Renal cortical epithelial cell (primary cell): ENCODE measurements at places on chromosomes 6 and 20. TPM values are rescaled to one million over a fixed set of nuclear protein-coding genes. Genes with fewer than 3 reads are reported as not detected.

SASH1 gene
- 12.7 and 87.9 TPM in 2 replicates for total RNA-seq

SLA2 gene
- not detected in 2 replicates for total RNA-seq

TTLL9 gene
- total RNA-seq = 0.94 TPM in 1 of 2 replicates, not detected in the other

MEP1A gene
- total RNA-seq = not detected in 2 replicates

HUS1B gene
- total RNA-seq = 0.70 TPM in 1 of 2 replicates, not detected in the other

JAG1 gene
- 51.0 and 53.3 TPM in 2 replicates for total RNA-seq

CD93 gene
- 0.30 and 0.35 TPM in 2 replicates for total RNA-seq

GABRR2 gene
- total RNA-seq = 0.05 TPM in 1 of 2 replicates, not detected in the other

RBPJL gene
- not detected in 2 replicates for total RNA-seq

SLC16A10 gene
- total RNA-seq = 1.1 and 2.3 TPM in 2 replicates

MOXD1 gene
- total RNA-seq = 53.5 and 145 TPM in 2 replicates

RIPPLY2 gene
- total RNA-seq = not detected in 2 replicates

COX4I2 gene
- not detected in 2 replicates for total RNA-seq

EYA4 gene
- total RNA-seq = 0.17 and 1.1 TPM in 2 replicates

KCNK15 gene
- 2.1 and 4.6 TPM in 2 replicates for total RNA-seq

PROKR2 gene
- not detected in 2 replicates for total RNA-seq

SLC4A11 gene
- total RNA-seq = 3.1 and 3.8 TPM in 2 replicates

DNA sequence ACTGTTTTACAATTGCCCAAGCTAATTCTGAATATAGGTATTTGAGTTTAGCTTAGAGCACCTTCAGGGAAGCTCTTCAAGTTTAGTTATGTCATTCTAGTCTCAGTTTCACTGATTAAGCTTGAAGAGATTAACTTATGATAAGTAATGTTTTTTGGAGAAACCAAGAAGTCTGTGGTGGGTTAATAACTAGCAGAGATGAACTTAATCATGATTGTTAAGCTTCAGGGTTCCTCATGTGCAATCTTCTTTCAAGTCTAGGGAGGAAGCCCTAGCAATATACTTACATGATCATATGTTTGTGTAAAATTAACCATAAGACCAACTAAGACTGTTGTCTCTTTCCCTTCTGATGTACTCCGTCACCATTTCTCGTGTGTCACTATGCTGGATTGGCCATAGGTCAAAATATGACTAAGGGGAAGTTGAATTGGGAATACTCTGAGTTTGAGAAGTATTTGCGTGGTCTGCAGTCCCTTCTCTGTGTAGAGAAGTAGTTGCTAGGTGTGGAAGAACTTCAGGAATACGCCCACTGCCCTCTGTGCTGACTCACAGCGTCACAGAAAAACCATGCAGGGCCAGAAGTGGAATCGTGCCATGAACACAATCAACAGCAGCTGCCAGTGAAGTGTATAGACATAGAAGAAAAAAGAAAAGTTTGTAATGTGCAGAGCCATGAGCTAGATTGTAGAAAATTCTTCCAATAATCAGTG, 88.3 kb downstream of the SH3BGRL2 start:
- peak; percentile 18 for DNase-seq

- no peak for DNase-seq
These were observed 171.7 kb downstream of the BACH2 start for GRCh38 chr6:90124874-90125510.

DNA sequence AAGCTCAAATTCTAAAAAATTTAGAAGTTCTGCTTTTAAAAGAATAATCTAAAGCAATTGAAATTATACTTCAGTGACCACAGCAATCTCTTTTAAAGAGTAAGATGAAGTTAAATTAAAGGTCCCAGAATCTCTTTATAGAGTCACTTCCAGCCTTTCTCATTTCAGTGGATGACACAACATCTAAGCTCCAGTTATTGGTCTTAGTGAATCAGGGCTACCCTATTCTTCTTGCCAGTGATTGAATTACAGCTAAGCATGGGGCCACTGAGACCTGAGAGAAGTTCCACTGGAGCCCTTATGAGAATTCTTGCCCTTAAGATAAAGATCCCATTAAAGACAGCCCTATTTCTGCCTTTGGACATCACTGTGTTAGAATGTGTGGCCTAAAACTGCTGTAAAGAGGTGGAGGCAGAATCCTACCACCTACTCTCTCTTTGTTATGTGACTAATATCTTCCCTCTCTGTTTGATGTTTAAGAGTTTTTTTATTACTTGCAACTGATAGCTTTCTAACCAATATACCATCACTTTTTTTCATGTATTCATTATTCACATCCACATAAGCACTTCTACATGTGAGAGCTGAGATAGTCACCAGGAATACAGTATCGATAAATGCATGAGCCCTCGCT, 128.6 kb downstream of the UNC5CL start:
- no peak for DNase-seq

DNA sequence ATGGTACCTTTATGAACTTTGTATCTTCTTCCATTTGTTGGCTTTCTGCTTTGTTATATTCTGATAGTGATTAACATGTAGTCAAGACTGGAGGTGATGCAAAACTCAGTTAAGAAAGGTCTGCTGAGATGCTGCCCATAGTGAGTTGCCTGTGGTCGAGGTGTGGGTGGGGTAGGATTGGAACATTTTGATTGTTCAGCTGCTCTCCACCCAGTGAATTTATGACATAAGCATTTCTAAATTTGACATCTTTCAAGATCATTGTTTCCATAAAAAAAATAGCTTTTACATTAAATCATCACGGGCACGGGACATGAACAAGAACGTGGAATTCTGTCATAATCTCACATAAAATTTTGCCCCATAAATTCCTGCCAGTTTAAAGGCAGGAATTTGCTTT, 146.6 kb upstream of the POU3F2 start:
- DNase-seq = no peak

GRCh38 chr6:42393339-42393738, 58.4 kb downstream of the TRERF1 start:
- DNase-seq = peak; percentile 4

GRCh38 chr6:108793516-108794251, 54.5 kb upstream of the ARMC2 start:
- peak; percentile 47 for DNase-seq

DNA sequence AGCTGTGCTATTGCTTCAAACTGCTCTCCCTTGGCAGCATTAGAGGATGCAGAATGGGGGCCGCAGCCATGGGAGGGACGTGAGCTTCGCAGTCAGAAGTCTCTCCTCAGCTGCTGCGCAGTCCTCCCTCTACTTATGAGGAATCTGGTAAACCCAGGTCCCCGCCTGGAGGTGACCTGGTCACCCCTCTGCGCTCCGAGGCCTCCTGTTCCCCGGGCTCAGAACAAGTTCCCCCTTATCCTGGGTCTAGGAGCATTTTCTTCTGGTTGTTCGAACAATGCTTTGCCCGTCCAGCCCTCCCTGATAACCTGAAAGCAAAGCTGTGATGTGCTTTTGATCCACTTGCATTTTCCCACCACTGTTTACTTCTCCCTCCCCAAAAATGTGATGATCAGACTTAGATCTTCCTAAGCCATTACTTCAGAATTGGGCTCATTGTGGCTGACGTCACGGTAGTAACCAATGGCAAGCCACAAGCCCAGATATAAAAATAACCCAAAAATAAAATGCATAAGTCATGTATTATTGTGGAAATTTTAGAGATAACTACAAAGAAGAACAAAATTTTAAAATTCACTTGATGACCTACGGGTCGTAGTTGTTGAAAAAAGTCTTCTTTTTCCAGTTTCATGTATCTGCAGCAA, 80.7 kb downstream of the SERAC1 start:
- DNase-seq = no peak

GRCh38 chr6:104532462-104532861, 327.3 kb downstream of the HACE1 start:
- DNase-seq = no peak

- no peak for DNase-seq
These were observed 37.7 kb downstream of the TGM6 start for GRCh38 chr20:2418388-2418787.

- no peak for DNase-seq
These were observed 68.5 kb downstream of the FOXC1 start for GRCh38 chr6:1678201-1678600.

GRCh38 chr6:45801471-45802289, 214.0 kb downstream of the CLIC5 start:
- no peak for DNase-seq

DNA sequence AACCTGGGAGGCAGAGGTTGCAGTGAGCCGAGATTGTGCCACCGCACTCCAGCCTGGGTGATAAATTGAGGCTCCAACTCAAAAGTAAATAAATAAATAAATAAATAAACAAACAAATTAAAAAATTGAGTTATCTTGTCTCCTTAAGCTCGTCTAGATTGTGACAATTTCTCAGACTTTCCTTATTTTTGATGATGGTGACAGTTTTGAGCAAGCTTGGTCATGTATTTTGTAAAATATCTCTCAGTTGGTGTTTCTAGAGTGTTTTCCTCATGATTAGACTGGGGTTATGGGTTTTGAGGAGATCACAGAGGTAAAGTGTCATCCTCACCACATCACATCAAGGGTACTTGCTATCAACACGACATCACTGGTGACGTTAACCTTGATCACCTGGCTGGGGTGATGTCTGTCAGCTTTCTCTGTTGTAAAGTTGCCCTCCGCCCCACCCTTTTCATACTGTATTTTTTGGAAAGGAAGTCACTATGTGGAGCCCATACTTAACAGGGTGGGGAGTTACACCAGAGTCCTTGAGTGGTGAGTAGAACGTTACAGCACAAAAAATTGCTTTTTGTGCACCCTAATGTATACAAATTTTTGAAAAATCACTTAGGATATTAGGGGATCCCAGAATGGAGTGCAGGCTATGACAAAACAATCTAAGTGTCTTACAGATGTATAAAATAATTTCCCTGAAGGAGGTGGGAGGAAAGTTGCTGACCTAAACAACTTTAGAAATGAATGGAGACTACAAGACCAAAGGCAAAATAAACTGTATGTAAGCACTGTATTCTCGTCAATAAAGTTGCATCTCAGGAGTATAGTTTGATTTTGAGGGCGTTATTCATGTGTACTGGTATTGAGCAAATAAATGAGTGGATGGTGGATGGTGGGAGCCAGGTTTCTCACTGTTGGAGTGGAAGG, 116.4 kb upstream of the SGK1 start:
- DNase-seq = no peak

GRCh38 chr6:158358450-158359077, 46.3 kb downstream of the TULP4 start:
- DNase-seq = no peak

- DNase-seq = peak; percentile 49
These were observed 20.2 kb downstream of the KCNK15 start for GRCh38 chr20:44765701-44766347.

DNA sequence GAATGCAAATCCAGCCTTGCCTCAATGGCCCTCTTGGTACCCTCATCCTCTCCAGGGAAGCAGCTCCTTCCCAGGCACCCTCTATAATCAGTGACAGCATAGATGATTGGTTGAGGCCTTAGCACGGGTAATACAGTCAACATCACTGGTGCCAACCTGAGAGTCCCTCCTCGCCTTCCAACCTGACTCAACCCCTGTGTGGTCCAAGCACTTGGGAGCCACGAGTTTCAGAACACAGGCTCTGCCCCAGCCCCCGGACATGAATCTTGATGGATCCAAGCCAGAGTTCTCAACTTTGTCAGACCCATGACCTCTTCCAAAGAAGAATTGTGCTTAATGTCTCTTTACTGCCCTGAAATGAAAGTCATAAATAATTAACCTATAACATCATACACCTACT, 213.9 kb downstream of the PREX1 start:
- DNase-seq = no peak

DNA sequence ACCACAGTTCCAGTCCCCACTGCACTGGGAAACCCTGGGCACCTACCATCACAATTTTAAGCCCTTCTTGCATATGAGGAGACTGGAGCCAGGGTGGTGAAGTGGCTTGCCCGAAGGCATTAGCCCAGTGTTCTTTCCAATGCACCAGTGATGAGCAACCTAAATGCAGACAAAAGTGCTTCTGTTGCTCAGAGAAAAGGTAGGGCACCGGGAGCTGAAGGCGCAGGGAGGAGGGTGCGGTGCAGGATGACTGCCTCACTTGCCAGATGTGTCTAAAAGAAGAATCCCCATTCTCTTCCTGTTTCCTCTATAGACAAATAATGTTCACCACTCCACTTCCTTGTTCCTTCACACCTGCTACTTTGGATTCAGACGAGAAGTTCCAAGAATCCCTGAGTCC, 86.5 kb downstream of the QRSL1 start:
- no peak for DNase-seq

- DNase-seq = no peak
These were observed 56.9 kb downstream of the PREX1 start for GRCh38 chr20:48770700-48771442.

DNA sequence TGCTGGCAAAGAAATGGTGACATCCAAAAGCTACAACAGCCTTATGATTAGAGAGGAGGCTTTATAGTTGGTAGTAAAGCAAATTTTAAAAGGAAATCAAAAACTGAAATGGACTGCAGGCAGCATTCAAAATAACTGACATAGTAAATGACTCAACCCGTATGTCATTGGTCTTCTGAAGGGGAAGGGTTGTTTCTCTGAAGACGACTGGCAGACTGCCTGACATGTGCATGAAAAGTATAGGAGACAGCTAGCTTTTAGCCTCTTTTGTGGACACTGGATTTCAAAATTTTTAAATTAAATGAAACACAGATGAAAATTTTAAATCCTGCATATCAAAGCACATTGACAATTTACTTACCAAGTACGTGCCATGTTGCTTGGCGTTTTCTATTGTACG, 90.7 kb downstream of the TRMT6 start:
- no peak for DNase-seq

GRCh38 chr6:160792708-160793107, 90.7 kb downstream of the PLG start:
- no peak for DNase-seq

DNA sequence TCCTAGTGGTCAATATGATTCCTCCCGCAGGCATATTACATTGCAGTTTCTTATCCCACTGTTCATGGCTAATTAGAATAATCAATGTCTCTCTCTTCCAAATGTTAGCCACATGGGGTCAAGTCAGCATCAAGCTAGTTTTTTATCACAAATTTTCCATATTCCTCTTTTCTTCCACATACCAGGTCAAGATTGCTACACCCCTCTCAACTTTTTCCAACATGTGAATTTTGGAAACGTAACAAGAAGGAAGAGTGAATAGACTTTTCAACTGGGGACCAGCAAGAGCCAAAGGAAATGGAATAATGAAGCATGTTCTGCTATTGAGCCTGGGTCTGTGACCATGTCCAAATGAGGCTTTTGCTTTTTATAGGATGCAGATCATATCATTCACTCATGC, 65.1 kb downstream of the SOD2 start:
- DNase-seq = no peak

GRCh38 chr6:99668036-99668705, 61.5 kb downstream of the PRDM13 start:
- no peak for DNase-seq
